Activated CD4-positive, alpha-beta memory T cell treated with anti-CD3 and anti-CD28 coated beads, Interleukin-2, amount 10 ng/mL, durations not matched to agents 7 days and 5 days (primary cell): ENCODE measurements at places on chromosomes 16 and 17. TPM values are rescaled to one million over a fixed set of nuclear protein-coding genes. Genes with fewer than 3 reads are reported as not detected.

DNA sequence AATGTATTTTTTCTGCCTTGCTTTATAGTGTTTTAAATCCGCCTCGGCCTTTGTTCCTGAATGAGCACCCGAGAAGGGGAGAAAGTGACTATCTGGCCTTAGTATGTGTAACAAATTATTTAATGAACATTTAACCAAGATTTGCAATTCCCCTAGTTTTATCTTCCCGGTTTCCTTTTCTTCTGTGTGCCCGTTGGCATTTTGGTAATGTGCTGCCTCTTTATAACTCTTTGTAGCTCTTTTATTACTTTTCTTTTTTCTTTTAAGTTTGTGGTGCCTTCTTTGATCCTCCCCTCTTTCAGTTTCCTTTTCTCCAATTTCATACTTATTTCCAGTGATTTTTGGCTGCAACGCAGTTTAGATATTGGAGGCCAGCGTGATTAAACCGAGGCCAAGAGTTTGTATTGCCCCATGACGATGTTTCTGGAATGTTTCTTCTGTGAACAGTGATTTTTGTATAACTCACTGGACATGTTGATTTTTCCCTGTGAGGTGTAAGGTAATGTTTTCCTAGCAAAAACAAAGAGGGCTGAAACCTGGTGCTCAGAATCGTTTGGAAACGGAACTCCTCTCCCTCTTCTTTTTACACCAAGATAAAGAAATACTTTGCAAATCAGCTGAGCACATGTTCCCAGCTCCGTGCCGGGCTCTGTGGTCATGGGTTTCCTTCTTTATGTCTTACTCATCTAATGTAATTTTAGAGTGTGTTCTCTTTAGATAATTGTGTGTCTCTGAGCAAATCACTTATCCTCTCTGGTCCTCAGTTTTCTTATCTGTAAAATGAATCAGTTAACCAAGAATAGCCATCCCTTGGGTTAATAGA is 344.3 kb downstream of the WWOX start:
- H3K4me1 ChIP-seq: peaks cover 3% of the 10 kb centered on the region
- no peaks in the 10 kb centered on the region for H3K27me3 ChIP-seq
- no peak overlapping the region for H3K27ac ChIP-seq
- no peak overlapping the region for H3K4me3 ChIP-seq
- no peak for DNase-seq

DNA sequence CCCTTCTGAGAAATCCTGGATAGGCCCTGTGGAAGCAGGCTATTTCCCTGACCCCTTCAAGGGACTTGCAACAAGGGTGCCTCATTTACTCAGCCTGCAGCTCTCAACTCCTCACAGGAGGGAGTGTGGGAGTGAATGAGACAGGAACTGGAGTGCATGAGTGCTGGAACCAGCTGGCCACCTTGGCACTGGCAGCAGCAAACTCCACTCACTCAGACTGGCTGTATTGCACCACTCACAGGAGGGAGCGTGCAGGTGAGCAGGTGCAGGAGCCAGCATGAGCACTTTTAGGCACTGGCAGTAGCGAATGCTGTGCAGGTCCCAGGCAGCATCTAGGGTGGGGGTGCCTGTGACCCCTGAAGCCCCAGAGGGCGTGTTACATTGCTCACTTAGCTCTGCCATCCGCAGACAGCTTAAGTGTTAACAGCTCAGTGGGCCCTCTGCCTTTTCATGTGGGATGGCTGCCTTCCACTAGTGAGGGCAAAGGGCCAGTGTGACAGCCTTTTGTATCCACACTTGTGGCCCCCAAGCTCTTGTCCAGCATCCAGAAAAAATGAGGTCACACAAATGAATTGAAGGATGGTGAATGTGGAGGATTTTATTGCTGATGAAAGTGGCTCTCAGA is 11.0 kb upstream of the ZNHIT3 start:
- H3K36me3 ChIP-seq: no peaks in the 10 kb centered on the region
- H3K4me3 ChIP-seq: no peak overlapping the region
- no peak for DNase-seq
- no peak overlapping the region for H3K27ac ChIP-seq

- peak overlapping the region; percentile 72 for H3K4me3 ChIP-seq
- peaks cover 56% of the 10 kb centered on the region for H3K4me1 ChIP-seq
- DNase-seq: no peak
- H3K27ac ChIP-seq: peak overlapping the region; percentile 92
Measured at GRCh38 chr17:48295362-48296288, 134.4 kb downstream of the SKAP1 start.

- H3K4me1 ChIP-seq: peaks cover 38% of the 10 kb centered on the region
- H3K36me3 ChIP-seq: no peaks in the 10 kb centered on the region
- H3K4me3 ChIP-seq: peak overlapping the region; percentile 14
- H3K27ac ChIP-seq: peak overlapping the region; percentile 36
Measured at GRCh38 chr17:48723423-48724250, 652 bp downstream of the PRAC2 start.

GRCh38 chr16:693766-694165 is 3.6 kb upstream of the WDR24 start:
- H3K27me3 ChIP-seq: peaks cover 3% of the 10 kb centered on the region
- H3K4me1 ChIP-seq: peaks cover 54% of the 10 kb centered on the region
- DNase-seq: no peak
- peaks cover 5% of the 10 kb centered on the region for H3K36me3 ChIP-seq
- H3K4me3 ChIP-seq: peak overlapping the region; percentile 37
- no peak overlapping the region for H3K27ac ChIP-seq

- no peaks in the 10 kb centered on the region for H3K4me1 ChIP-seq
- H3K27me3 ChIP-seq: no peaks in the 10 kb centered on the region
- no peaks in the 10 kb centered on the region for H3K36me3 ChIP-seq
- no peak overlapping the region for H3K27ac ChIP-seq
Measured at GRCh38 chr17:70609566-70609965, 440.2 kb downstream of the KCNJ2 start.

- H3K4me3 ChIP-seq: no peak overlapping the region
- DNase-seq: no peak
- peaks cover 2% of the 10 kb centered on the region for H3K27me3 ChIP-seq
- H3K27ac ChIP-seq: no peak overlapping the region
- H3K4me1 ChIP-seq: peaks cover 3% of the 10 kb centered on the region
- H3K36me3 ChIP-seq: no peaks in the 10 kb centered on the region
Measured at GRCh38 chr17:27224526-27225315, 69.2 kb upstream of the WSB1 start.

DNA sequence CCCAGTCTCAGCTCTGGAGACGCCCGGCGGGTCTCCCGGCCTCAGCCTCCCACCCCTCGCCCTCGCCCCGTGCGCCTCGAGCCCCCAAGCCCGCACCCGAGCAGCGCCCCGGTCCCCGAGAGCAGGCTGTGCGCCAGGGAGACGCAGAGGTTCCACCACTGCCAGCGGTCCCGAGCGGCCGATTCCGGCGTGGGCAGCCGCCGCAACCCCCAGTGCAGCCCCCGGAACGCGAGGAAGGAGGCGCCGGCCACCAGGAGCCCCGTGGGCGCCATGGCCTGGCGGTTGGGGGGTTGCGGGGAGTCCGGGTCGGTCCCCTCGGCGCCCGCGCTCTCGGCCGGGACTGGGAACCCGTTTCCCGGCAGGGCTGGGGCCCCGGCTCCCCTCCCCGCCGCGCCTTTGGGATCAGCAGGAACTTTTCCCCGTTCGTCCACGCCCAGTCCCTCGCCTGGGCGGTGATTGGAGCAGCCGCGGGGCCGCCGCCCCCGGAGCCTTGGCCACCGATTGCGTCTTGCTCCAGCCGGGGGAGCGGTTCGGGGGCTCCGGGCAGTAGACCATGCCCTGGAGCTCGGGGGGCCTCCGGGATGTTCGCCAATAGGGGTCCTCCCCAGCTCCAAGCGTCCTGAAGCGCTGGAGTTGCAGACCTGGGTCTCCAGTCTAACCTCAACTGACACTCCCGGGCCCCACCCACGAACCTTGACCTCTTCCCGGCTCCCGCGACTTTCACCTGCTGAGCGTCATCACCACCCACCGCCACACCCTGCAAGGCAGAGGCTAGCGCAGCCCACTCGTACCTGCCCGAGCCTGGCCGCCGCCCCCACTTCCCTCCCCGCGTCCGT is at the start of gene TLCD2:
Gene TLCD2 (minus strand): TSS at position 407 of the 836 bp plus-strand sequence. CDS start 135 bp downstream, at position 272.
- H3K27me3 ChIP-seq: peaks cover 15% of the 10 kb centered on the region
- no peak for DNase-seq
- H3K36me3 ChIP-seq: peaks cover 39% of the 10 kb centered on the region
- peak within 1 kb of the TSS; percentile 50 for H3K4me3 ChIP-seq

GRCh38 chr16:83951544-83951943 is 1.5 kb upstream of the OSGIN1 start:
- no peak overlapping the region for H3K27ac ChIP-seq
- no peak for DNase-seq
- peaks cover 8% of the 10 kb centered on the region for H3K4me1 ChIP-seq
- no peak overlapping the region for H3K4me3 ChIP-seq

- no peaks in the 10 kb centered on the region for H3K4me1 ChIP-seq
- H3K4me3 ChIP-seq: no peak overlapping the region
- no peak overlapping the region for H3K27ac ChIP-seq
- H3K27me3 ChIP-seq: no peaks in the 10 kb centered on the region
- DNase-seq: no peak
- no peaks in the 10 kb centered on the region for H3K36me3 ChIP-seq
Measured at GRCh38 chr16:26177438-26177837, 485.7 kb downstream of the HS3ST4 start.

GRCh38 chr17:36825951-36826350 is 111.3 kb upstream of the LHX1 start:
- H3K4me3 ChIP-seq: no peak overlapping the region
- peaks cover 37% of the 10 kb centered on the region for H3K27me3 ChIP-seq
- no peak overlapping the region for H3K27ac ChIP-seq
- no peaks in the 10 kb centered on the region for H3K36me3 ChIP-seq

GRCh38 chr16:71249399-71249798 is 18.9 kb upstream of the HYDIN start:
- H3K27ac ChIP-seq: no peak overlapping the region
- no peak overlapping the region for H3K4me3 ChIP-seq
- no peaks in the 10 kb centered on the region for H3K4me1 ChIP-seq
- DNase-seq: no peak

GRCh38 chr17:6913608-6914443 is 82.0 kb upstream of the ALOX12 start:
- peaks cover 37% of the 10 kb centered on the region for H3K4me1 ChIP-seq
- peaks cover 52% of the 10 kb centered on the region for H3K27me3 ChIP-seq
- no peak overlapping the region for H3K27ac ChIP-seq
- H3K36me3 ChIP-seq: no peaks in the 10 kb centered on the region
- peak; percentile 74 for DNase-seq

DNA sequence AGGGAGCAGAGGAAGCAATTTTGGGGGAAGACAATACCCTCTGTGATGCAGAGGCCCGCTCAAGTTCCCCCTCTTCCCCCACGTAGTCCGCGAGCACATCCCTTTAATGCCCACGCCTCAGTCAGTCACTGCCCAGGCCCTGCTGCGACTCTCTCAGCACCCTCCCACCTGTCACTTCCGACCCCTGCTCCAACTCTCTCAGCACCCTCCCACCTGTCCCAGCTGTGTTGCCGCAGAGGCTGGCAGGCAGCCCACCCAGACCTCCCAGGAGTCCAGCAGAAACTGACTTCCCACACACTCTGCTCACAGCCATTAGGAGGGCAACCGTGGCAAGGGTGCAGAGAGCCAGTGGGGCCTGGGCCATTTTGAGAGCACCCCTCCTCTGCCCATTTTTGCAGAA is 92.7 kb downstream of the WSCD1 start:
- H3K4me3 ChIP-seq: no peak overlapping the region
- no peaks in the 10 kb centered on the region for H3K4me1 ChIP-seq

DNA sequence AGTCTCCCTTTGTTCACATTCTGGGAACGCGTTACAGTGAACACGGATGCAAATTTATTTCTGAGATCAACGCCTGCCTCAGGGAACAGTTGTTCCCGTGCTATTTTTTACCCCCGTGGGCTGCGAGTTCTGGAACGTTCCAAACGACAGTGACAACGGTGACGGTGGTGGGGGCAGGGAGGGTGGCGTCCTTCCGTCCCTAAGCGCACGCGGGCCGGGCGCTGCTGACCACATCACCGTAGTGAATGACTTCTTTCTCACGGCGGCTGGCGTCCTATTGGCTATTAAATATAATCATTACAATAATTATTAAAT is 45.1 kb upstream of the SSTR5 start:
- H3K27ac ChIP-seq: no peak overlapping the region

DNA sequence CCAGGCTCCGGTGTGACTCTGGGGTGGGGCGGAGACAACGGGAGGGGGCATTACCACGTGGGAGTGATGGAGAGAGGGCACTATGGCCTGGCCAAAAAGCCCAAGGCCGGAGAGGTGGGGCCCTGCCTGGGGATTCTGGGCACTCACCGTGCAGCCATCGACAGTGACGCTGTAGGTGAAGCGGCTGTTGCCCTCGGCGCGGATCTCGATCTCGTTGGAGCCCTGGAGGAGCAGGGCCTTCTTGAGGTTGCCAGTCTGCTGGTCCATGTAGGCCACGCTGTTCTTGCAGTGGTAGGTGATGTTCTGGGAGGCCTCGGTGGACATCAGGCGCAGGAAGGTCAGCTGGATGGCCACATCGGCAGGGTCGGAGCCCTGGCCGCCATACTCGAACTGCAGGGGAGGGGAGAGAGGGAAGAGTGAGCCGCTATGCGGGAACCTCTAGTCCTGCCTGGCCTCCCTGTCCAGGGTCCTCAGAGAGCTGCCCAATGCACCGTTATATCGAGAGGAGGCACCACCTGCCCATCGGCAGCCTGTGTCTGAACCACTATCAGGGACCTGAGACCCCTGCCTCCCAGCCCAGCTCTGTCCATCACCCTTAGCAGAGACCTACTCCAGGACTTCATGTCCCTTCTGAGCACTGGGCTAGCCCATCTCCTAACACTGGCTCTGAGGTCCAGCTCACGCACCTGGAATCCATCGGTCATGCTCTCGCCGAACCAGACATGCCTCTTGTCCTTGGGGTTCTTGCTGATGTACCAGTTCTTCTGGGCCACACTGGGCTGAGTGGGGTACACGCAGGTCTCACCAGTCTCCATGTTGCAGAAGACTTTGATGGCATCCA is 15.6 kb downstream of the COL1A1 start:
- DNase-seq: no peak
- no peaks in the 10 kb centered on the region for H3K36me3 ChIP-seq
- H3K4me1 ChIP-seq: peaks cover 19% of the 10 kb centered on the region

DNA sequence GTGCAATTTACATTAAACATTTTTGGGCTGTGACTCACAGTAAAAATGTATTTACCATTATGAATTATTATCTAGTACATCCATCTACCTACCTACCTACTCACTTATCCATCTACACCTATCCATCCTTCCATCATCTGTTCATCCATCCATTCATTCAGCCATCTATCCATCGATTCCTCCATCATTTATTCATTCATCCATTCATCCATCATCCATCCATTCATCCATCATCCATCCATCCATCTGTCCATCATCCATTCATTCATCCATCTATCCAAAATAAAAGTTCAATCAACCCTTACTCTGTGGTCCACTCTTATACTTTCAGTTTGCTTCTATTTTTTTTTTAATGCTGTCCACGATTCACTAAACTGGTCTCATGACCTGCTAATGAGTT is 118.4 kb downstream of the NTN1 start:
- H3K4me3 ChIP-seq: no peak overlapping the region
- no peak overlapping the region for H3K27ac ChIP-seq
- DNase-seq: no peak
- no peaks in the 10 kb centered on the region for H3K36me3 ChIP-seq

The KRTAP4-6 gene
- not detected for total RNA-seq

The TXNDC11 gene
- 45.3 TPM for total RNA-seq

The LITAFD gene
- not detected for total RNA-seq

The KRTAP2-1 gene
- total RNA-seq: not detected

The ZFPM1 gene
- total RNA-seq: 15.7 TPM

The CLDN9 gene
- total RNA-seq: 0.28 TPM
